ENCODE measurements at places on chromosomes 12 and 14.
A peak's percentile ranks its signal among the peaks of the same experiment; 100 is the strongest.

GRCh38 chr12:95185854-95186253 is 31.4 kb downstream of the FGD6 start:
- no peak for DNase-seq

- DNase-seq = no peak
These were observed 8.0 kb downstream of the NAB2 start for GRCh38 chr12:57096748-57097553.

- no peak for DNase-seq
These were observed 237.1 kb downstream of the GXYLT1 start for GRCh38 chr12:41907550-41907949.

GRCh38 chr12:104906695-104907094 is 51.4 kb downstream of the SLC41A2 start:
- no peak for DNase-seq

DNA sequence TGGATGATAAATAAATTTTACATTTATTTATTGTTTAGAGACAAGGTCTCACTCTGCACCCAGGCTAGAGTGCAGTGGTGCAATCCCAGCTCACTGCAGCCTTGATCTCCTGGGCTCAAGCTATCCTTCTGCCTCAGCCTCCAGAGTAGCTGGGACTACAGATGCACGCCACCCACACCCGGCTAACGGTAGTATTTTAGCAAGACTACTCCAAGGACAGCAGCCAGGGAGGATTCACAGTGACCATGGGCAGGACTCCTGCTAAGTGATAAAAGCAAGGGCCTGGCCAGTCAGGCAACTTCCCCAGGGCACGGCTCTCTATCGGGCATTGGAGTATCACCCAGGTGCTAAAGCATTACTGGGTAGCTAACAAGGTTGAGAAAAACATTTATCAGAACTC is 55.4 kb downstream of the ARL6IP4 start:
- no peak for DNase-seq

GRCh38 chr14:52988139-52988538 is 37.3 kb upstream of the FERMT2 start:
- no peak for DNase-seq

DNA sequence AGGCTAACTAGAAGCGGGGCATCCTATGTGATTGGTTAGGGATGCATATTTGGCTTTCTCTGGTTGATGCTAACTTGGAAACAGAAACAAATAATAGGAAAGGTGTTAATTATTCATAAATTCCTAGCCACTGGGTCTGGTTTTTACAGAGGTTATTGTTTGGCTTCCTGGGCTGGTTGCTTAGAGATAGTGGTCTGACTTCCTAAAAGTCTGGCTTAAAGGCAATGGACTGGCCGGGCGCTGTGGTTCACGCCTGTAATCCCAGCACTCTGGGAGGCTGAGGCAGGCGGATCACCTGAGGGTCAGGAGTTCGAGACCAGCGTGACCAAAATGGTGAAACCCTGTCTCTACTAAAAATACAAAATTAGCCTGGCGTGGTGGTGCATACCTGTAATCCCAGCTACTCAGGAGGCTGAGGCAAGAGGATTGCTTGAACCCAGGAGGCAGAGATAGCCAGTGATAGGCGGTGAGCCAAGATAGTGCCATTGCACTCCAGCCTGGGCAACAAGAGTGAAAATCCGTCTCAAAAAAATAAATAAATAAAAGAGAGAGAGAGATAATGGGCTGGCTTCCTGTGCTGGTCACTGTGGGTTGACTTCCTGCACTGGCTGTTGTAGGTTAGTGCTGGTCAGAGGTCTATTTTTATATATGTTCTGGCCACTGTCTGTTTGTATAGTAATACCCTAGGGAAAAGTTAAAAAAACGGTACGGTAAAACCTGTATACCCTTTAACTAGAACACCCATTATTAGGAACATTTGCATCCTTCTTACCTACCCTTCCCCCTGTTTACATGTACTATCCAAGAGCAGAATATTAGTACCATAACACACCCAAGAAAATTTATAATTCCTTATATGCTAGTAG is 24.1 kb downstream of the OR6S1 start:
- no peak for DNase-seq

- no peak for DNase-seq
These were observed 238.3 kb downstream of the FUT8 start for GRCh38 chr14:65650826-65651225.

DNA sequence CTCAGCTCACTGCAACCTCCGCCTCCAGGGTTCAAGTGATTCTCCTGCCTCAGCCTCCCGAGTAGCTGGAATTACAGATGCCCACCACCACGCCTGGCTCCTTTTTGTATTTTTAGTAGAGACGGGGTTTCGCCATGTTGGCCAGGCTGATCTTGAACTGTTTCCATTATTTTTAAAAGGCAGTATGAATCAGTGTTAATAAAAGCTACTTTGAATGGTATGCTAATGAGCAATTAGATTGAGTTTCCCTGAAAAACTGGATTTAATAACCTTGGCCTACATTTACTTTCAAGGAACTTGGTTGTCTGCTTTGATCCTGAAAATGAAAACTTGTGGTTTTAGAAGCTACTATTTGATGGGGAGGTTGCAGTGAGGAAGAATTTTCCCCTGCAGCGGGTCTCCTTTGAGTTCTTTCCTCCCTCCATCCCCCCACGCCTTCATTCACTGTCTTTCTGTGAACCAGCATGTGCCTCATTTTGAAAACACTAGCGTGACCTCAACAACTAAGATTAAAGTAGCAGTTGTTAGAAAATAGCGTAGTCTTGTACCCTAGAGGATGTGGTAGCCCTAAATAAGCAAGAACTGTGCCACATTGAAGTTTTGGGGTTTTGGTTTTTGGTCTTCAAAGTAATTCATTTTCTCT is 17.8 kb upstream of the RPS6KA5 start:
- DNase-seq = no peak

- DNase-seq = no peak
These were observed 107.9 kb upstream of the OR4E1 start for GRCh38 chr14:21781543-21781942.

DNA sequence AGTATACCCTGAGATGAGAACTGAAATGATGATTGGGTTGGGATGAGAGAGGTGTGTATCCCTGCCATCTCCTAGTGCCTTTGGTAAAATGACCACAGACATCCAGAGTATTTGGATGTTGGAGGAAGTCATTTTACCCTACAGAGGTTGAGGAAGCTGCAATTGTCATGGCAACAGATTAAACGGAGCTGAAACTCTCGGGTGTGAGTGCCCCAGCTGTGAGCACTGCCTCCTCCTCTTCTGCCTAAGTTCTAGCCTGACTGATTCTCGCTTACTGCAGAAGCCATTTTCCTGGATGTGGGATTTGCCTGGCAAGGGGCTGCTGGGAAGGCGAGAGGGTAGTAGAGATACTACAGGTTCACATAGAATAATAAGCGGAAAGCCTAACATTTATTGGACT is 10.3 kb upstream of the PPP4R4 start:
- peak; percentile 27 for DNase-seq

GRCh38 chr12:119412811-119413794 is 78.6 kb downstream of the CCDC60 start:
- DNase-seq = peak; percentile 66

DNA sequence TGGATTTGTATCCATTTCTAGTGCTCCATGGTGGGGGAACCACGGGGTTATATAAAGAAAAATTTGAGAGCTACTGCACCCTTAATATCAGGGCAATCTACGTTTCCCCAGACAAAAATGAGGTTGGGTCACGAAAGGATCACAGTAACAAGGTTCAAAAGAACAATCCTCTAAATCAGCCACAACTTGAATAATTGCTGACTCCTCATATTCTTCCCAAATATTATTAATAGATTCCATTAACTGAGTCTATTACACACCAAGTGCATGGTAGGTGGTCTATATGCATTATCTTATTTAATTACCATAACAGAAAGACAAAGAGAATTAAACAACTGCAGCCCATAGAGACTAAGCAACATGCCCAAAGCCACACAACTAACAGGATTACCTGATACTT is 438.2 kb downstream of the ETNK1 start:
- DNase-seq = no peak

GRCh38 chr14:79510659-79511058 is 700.6 kb downstream of the DIO2 start:
- no peak for DNase-seq

GRCh38 chr12:105480162-105480561 is 149.7 kb downstream of the C12orf75 start:
- no peak for DNase-seq

GRCh38 chr12:57190037-57190436 is 26.6 kb upstream of the NXPH4 start:
- DNase-seq = peak; percentile 20

GRCh38 chr12:45260104-45260815 is 44.4 kb downstream of the ANO6 start:
- no peak for DNase-seq

GRCh38 chr14:61326847-61327246 is 5.5 kb downstream of the PRKCH start:
- DNase-seq = no peak

- DNase-seq = no peak
These were observed 3.1 kb downstream of the CACNA2D4 start for GRCh38 chr12:1915082-1915968.

- no peak for DNase-seq
These were observed 230.2 kb downstream of the BCL11B start for GRCh38 chr14:99041820-99042174.

DNA sequence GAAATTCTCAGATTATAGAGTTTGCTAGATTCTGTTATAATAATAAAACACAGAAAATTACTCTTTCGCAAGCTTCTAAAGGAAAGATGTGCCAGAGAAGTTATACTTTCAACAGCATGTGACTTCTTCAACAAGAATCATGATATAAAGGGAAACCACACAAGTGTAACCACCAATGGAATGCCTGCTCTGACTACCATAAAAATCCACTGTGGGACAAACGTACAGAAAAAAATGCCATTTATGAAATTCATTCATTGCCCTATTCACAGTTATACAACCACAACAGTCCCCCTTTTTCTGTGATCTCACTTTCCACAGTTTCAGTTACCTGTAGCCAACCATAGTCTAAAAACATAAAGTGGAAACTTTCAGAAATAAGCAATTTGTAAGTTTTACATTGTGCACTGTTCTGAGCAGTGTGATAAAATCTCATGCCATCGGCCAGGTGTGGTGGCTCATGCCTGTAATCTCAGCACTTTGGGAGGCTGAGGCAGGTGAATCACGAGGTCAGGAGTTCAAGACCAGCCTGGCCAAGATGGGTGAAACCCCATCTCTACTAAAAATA is 3.2 kb downstream of the CATSPERB start:
- no peak for DNase-seq

DNA sequence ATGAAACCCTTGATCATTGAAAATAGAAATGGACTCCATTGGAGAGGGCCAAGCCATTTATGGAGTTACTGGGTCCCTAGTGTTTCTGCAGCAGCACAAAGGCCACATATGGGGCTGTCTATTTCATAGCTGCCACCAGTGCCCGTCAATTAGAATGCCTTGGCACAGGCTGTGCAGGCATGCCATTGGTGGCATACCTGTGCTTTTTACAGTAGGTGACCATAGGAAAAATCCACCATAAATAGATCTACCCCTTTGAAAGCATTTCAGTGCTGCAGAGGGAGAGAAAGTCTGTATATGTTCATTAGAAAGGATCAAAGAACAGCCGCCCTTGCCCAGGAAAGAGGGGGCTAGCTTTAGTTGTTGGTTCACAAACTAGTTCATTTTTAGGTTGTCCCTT is 13.1 kb downstream of the MYBPC1 start:
- no peak for DNase-seq

DNA sequence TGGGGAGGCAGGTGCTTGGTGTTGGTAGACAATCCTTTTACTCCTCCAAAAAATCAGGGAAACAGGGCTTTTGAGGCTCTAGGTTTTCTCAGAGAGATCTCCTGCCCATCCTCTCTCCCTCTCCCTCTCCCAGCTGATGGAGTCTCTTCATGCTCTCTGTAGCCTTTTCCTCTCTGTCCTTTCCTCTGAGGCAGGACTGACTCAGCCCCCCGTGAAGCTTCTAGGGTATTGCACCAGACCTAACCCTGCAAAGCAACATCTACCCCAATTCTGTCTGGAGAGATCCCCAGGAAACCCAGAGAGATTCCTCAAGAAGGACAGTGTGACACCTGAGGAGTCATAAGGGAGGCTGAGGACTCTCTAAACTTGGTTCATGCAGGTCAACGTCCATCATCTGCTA is 66.4 kb downstream of the CRACR2A start:
- DNase-seq = no peak

DNA sequence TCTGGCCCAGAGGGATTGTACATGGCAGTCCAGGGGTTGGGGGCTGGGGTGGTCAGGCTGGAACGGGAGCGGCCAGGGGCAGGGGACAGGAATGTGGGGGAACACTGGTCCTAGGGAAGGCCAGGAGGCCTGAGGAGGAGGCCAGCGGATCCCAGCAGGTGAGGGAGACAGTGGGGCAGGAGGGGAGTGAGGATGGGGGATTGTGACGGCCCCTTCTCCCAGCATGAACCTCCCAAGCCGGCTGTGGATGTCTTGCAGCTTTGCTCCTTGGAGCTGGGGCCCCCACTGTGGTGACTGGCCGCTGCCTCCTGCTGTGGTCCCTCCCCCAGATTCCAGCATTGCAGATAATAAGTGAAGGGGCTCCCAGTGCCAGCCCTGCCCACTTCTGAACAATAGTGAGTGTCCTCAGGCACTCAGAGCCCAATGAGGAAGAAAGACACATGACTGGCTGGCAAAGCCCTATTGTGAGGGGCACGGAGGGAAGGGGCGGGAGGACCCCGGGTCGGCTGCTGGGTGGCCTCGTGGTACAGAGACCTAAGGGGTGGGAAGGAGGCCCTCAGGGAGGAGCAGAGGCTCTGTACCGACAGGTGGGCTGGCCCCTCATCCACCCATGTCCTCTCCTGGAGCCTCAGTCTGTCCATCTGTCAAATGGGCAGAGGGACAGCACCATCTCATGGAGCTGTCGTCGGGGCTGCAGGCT is 215.0 kb downstream of the KIF26A start:
- DNase-seq = no peak

- DNase-seq = no peak
These were observed 102.2 kb downstream of the ERC1 start for GRCh38 chr12:1093166-1093751.

DNA sequence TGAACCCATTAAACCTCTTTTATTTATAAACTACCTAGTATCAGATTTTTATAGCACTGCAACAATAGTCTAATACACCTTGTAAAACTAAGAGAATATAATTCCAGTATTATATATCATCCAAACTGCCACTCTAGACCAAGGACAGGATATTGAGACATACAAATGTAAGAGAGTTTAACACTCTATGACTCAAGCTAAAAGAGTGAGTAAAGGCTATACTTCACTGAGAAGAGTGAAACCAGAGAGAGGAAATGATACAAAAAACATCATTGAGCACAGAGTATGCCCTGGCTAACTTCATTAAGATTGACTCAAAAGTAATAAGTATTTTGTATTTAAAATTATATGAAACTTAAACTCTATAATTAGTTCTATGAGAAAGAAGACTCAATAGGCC is 1951.9 kb upstream of the SEL1L start:
- DNase-seq = no peak

GRCh38 chr12:51907083-51907855 is at the start of gene ACVRL1:
Gene ACVRL1, plus strand, starts transcription at chr12:51907504. Its CDS starts 4,971 bp downstream, at chr12:51912475.
- DNase-seq = no peak

- DNase-seq = no peak
These were observed 71.7 kb downstream of the KCNC2 start for GRCh38 chr12:75137896-75138295.

Data from hypothalamus (tissue), 51 donors.